ENCODE measurements at places on chromosomes 1 and 21. TPM values are rescaled to one million over a fixed set of nuclear protein-coding genes. Genes with fewer than 3 reads are reported as not detected.

ZNF648 gene
- total RNA-seq, result 0.57 TPM

DNA sequence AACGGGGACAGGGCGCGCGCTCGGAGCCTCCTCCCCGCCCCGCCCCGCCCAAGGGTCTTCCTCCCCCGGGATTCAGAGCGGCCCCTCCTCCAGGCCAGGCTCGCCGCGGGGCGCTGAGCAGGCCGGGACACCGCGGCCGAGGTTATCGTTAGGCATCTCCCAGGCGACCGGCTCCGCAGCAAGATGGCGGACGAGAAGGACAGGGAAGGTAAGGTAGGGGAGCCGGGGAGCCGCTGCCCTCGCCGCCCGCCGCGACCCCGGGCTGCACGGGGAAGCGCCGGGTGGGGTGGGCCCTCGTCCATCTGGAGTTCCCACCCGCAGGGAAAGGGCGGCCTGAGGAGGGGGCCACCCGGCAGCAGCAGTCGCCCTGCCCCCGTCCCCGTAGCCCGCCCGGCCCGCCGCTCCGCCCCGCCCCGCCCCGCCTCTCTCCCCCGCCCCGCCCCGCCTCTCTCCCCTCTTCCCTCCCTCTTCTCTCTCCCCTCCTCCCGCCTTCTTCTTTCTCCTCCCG is 105.9 kb upstream of the HNRNPU start:
- H3K27ac ChIP-seq, result peak overlapping the region; percentile 98
- no peaks in the 10 kb centered on the region for H3K27me3 ChIP-seq
- peak; percentile 42 for DNase-seq
- peaks cover 12% of the 10 kb centered on the region for H3K4me1 ChIP-seq
- peak overlapping the region; percentile 67 for H3K4me3 ChIP-seq
- no peaks in the 10 kb centered on the region for H3K36me3 ChIP-seq

DNA sequence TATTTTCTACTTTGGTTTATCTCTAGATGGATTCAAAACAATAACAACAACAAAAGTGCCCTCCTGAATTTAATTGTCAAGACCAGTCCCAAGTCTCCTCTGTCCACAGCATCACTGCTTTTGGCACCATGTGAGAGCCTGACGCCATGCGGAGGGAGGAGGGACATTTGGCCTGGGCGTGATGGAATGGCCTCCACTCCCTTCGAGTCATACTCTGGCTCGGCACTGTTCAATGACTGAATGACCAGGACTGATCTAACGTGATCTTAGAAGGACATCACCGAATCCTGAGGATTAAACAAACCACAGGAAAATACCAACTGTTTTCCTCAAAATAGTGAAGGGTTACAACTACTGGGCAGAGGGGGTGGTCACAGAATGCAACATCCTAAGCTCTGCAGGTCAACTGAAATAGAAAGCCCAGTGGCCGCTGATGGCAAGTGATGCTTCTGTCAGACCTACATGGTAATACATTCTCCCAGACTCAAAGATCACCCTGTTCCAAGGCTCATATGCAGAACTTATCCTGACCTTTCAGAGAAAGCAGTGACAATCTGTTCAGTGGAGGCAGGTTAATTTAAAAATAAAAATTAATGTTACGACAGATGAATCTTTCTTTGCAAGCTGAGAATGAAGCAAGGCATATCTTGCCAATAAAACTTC is 19.1 kb downstream of the SRSF4 start:
- H3K36me3 ChIP-seq, result peaks cover 28% of the 10 kb centered on the region
- H3K27ac ChIP-seq, result no peak overlapping the region
- no peak overlapping the region for H3K4me3 ChIP-seq

GRCh38 chr21:19640964-19641363 is 1237.4 kb upstream of the TMPRSS15 start:
- no peaks in the 10 kb centered on the region for H3K4me1 ChIP-seq
- H3K36me3 ChIP-seq, result no peaks in the 10 kb centered on the region
- H3K27ac ChIP-seq, result no peak overlapping the region
- DNase-seq, result no peak
